H7 (cell line): ENCODE measurements at places on chromosomes 5 and 9. TPM values are rescaled to one million over a fixed set of nuclear protein-coding genes. Genes with fewer than 3 reads are reported as not detected.

GRXCR2 gene
- not detected in 2 replicates for total RNA-seq

SOHLH1 gene
- total RNA-seq = not detected in 2 replicates

GPX3 gene
- 22.4 and 39.8 TPM in 2 replicates for total RNA-seq

APBB3 gene
- total RNA-seq = 9.2 and 24.0 TPM in 2 replicates

OR1Q1 gene
- total RNA-seq = not detected in 2 replicates

KCNMB1 gene
- total RNA-seq = 0.07 TPM in 1 of 2 replicates, not detected in the other

SAXO1 gene
- total RNA-seq = 0.21 and 0.48 TPM in 2 replicates

SIT1 gene
- total RNA-seq = 0.69 and 2.3 TPM in 2 replicates

CDH9 gene
- 0.18 and 0.90 TPM in 2 replicates for total RNA-seq
